GM04504 (cell line): ENCODE measurements at places on chromosomes 6 and 20.

DNA sequence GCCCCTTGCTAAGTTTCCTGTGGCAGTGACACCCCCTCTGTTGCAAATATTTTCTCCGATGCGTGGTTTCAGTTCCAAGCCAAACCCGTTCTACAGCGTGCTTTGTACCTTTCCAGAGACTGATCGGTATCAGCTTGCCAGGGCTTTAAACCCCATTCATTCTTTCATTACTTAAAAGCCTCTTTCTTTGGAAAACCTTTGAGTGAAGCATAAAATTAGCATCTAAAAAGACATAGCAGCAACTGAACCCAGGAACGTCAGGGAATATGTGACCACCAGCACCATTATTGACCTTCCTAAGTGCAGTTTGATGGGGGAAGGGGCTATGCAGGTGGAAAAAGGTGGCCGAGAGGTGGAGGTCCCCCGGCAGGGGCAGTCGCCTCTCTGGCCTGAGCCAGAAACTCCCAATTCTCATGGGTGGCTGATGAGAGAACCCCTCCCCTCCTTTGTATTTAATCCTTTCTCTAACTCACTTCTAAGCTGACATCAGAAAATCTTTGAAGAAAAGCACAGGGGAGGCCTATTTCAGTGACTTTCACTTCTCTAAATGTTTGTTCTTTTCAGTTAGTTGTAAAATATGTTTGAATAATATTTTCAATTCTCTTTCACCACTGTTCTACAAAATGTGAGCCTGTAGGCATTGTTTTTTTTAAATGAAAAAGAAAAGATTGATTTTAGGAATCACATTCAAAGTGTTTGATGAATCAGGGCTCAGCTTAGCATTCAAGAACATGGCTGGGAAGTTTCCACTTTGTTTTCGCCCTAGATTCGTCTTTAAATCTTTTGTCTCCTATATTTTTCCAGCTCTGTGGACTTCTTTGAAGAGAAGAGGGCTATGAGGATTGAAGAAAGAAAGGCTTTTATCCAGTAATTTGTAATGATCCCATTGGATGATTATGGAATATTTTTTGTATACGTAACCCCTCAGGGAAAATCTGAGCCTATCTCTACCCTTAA, 89.2 kb downstream of the RSPH3 start:
- no peak for DNase-seq

GRCh38 chr6:45576648-45577624, 199.2 kb upstream of the SUPT3H start:
- no peak for DNase-seq

- DNase-seq: no peak
Measured at GRCh38 chr20:37868851-37869333, 34.0 kb upstream of the VSTM2L start.

GRCh38 chr6:97459986-97460385, 177.0 kb upstream of the MMS22L start:
- no peak for DNase-seq

- no peak for DNase-seq
Measured at GRCh38 chr20:23971310-23971709, 17.3 kb downstream of the GGTLC1 start.

DNA sequence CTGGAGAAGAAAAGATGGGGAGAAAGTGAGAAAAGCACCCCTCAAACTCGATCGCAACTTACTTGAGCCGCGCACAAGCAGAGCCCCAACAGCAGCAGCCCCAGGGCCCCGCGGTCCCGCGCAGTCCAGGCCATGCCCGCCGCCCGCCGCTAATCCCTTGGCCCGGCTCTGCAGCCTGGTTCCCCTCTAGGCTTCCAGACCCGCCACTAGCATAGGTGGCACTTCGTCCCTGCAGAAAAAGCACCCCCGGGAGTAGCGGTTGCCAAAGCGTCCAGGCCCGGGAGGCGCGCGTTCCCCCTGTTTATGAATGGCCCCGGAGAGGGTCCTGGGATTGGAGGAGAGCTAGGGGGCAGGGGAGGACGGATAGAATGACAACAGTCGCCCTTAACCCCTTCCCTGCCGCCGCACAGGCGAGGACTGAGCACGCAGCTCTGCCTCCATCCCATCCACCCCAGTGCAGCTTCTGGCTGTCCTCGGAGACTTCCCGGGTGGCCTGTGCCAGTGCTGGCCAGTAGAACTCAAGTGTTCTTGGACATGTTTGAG, 19.9 kb downstream of the COL9A1 start:
- DNase-seq: no peak

DNA sequence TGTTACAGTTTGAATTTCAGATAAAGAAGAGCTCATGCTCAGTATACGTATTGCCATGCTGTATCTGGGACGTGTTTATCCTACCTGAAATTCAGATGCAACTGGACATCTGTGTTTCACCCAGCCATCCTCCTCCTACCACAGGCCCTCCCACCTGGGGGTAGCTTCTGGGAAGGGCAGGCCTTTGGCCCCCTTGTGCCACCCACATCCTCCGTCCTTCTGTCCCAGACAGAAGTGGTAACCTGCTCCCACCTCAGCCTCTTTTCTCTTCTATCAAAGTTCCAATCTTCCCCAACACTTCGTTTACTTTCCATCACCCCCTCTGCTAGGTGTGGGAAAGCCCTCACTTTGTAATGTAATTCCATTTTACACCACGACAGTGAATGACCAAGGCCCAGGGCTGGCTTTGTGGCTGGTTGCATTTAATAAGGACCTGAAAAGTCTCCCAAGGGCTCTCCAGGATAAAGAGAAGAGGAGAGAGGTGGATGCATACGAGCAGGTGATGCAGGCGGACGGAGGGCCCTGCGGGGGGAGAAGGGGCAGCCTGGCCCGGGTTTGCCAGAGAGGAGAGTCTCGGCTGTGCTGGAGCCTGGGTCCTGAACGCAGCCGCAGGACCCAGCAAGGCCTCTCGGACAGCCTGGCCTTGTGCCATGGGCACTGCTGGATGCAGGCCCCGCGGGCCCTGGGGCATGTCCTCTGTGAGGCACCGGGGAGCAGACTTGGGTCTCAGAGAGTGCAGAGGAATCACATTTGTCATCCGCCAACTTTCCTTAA, 98.4 kb downstream of the PSMB1 start:
- DNase-seq: no peak

DNA sequence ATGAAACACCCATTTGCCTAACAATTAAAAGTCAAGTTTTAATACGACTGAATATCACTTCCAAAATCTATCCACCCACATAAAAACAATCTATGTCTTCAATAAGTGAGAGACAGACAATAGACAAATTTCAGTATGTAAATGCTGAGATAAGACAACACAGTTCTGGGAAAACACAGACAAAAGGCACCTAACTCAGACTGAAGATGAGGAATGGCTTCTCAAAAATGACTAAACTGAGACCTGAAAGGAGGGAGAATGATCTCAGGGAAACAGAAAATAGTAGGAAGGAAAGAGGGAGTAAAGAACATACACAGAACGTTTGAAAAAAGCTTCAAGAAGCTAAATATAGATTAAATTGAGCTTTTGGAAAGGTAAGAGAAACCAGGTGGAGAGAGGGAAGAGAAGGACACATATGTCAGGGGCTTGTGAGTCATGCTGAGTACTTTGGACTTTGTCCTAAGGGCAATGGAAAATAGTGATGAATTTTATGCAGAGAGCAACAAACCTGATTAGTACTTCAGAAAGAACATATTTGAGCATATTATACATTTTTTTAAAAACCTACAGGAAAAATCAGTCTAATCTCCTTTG, 16.1 kb downstream of the LMBRD1 start:
- no peak for DNase-seq

GRCh38 chr6:42841844-42842584, 37.4 kb upstream of the RPL7L1 start:
- no peak for DNase-seq

GRCh38 chr20:34570859-34571306, 12.4 kb downstream of the MAP1LC3A start:
- peak; percentile 33 for DNase-seq

DNA sequence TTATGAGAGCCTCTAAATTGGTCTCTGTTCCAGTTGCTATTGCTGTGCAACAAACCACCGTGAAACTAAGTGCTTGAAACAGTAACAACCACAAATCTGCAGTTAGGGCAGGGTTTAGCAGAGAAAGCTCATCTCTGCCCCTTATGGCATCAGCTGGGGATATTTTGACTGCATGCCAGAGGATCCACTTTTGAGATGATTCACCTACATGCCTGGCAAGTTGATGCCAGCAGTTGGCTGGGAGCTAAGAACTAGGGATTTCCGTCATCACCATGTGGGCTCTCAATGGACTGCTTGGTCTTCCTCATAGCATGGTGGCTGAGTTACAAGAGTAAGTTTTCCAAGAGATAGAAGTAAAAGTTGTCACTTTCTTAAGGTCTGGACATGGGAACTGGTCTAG, 35.1 kb downstream of the PLCB4 start:
- DNase-seq: no peak

GRCh38 chr6:32905078-32905477, 35.8 kb downstream of the HLA-DMB start:
- no peak for DNase-seq

- no peak for DNase-seq
Measured at GRCh38 chr6:35173427-35174087, 32.4 kb upstream of the TCP11 start.
